Melanocyte of skin (primary cell): ENCODE measurements at places on chromosomes 6 and 20. TPM values are rescaled to one million over a fixed set of nuclear protein-coding genes. Genes with fewer than 3 reads are reported as not detected.

The TPD52L1 gene
- total RNA-seq, result 2.0 and 5.6 TPM in 2 replicates

The VSX1 gene
- not detected in 2 replicates for total RNA-seq

The SLC25A27 gene
- 3.0 and 5.7 TPM in 2 replicates for total RNA-seq

The CCR6 gene
- total RNA-seq, result not detected in 2 replicates

The CALHM4 gene
- total RNA-seq, result not detected in 2 replicates

The GSTA2 gene
- under 0.01 TPM in 1 of 2 replicates, not detected in the other for total RNA-seq

The HCRTR2 gene
- total RNA-seq, result not detected in 2 replicates

The BCL2L1 gene
- 56.9 and 60.0 TPM in 2 replicates for total RNA-seq

The IRAK1BP1 gene
- 3.1 and 5.5 TPM in 2 replicates for total RNA-seq

The OR2H1 gene
- not detected in 2 replicates for total RNA-seq

The RIPPLY2 gene
- total RNA-seq, result not detected in 2 replicates

The PTK7 gene
- 19.3 and 30.5 TPM in 2 replicates for total RNA-seq

The MROH8 gene
- 0.33 and 4.8 TPM in 2 replicates for total RNA-seq

The GATA5 gene
- not detected in 2 replicates for total RNA-seq

The OR2H2 gene
- total RNA-seq, result not detected in 2 replicates

The SSR1 gene
- total RNA-seq, result 82.9 and 155 TPM in 2 replicates

The FOXA2 gene
- total RNA-seq, result not detected in 2 replicates

The MBOAT1 gene
- total RNA-seq, result 39.0 and 39.2 TPM in 2 replicates

The BMP2 gene
- total RNA-seq, result under 0.01 and 0.31 TPM in 2 replicates

The MYCT1 gene
- not detected in 2 replicates for total RNA-seq

The TBX18 gene
- total RNA-seq, result 1.5 and 2.1 TPM in 2 replicates

The ZGPAT gene
- total RNA-seq, result 15.6 and 16.0 TPM in 2 replicates

The WFDC5 gene
- total RNA-seq, result not detected in 2 replicates

The TBCC gene
- total RNA-seq, result 41.8 and 49.0 TPM in 2 replicates

The DZANK1 gene
- total RNA-seq, result 1.00 and 1.2 TPM in 2 replicates

The HMGCLL1 gene
- not detected in 2 replicates for total RNA-seq

The MRPS26 gene
- 36.8 and 54.9 TPM in 2 replicates for total RNA-seq

The SLC22A2 gene
- not detected in 2 replicates for total RNA-seq

The GLO1 gene
- total RNA-seq, result 113 and 136 TPM in 2 replicates

The AKAP12 gene
- total RNA-seq, result 21.6 and 33.0 TPM in 2 replicates

The MLIP gene
- 22.7 and 83.2 TPM in 2 replicates for total RNA-seq

The MAP7 gene
- 0.93 and 1.00 TPM in 2 replicates for total RNA-seq

The HRH3 gene
- total RNA-seq, result not detected in 2 replicates

The SASH1 gene
- total RNA-seq, result 46.6 and 51.8 TPM in 2 replicates

The TDP2 gene
- total RNA-seq, result 12.0 and 17.4 TPM in 2 replicates

The DIDO1 gene
- 36.6 and 45.2 TPM in 2 replicates for total RNA-seq

The TENT5A gene
- total RNA-seq, result 29.0 and 47.5 TPM in 2 replicates

The QKI gene
- 208 and 256 TPM in 2 replicates for total RNA-seq

The DNAH8 gene
- not detected in 2 replicates for total RNA-seq

The ATP6V1G2 gene
- total RNA-seq, result 0.33 and 0.77 TPM in 2 replicates
